ENCODE measurements at places on chromosomes 3 and 15. TPM values are rescaled to one million over a fixed set of nuclear protein-coding genes. Genes with fewer than 3 reads are reported as not detected.

TM4SF4 gene
- polyA plus RNA-seq: not detected

- no peaks in the 10 kb centered on the region for H3K36me3 ChIP-seq
- no peak overlapping the region for H3K4me3 ChIP-seq
- H3K27me3 ChIP-seq: peaks cover 5% of the 10 kb centered on the region
- no peaks in the 10 kb centered on the region for H3K4me1 ChIP-seq
- H3K27ac ChIP-seq: no peak overlapping the region
These were observed 55.1 kb downstream of the MYH15 start for GRCh38 chr3:108455212-108455705.

- peaks cover 2% of the 10 kb centered on the region for H3K27me3 ChIP-seq
- no peak for DNase-seq
- H3K4me1 ChIP-seq: no peaks in the 10 kb centered on the region
- no peaks in the 10 kb centered on the region for H3K36me3 ChIP-seq
These were observed 47.7 kb upstream of the FMN1 start for GRCh38 chr15:33242165-33242564.

GRCh38 chr3:58102976-58103451, 94.8 kb downstream of the FLNB start:
- DNase-seq: no peak
- peaks cover 9% of the 10 kb centered on the region for H3K4me1 ChIP-seq
- no peak overlapping the region for H3K27ac ChIP-seq
- H3K36me3 ChIP-seq: peaks cover 12% of the 10 kb centered on the region
- H3K27me3 ChIP-seq: no peaks in the 10 kb centered on the region
- no peak overlapping the region for H3K4me3 ChIP-seq

GRCh38 chr3:38458796-38459498, 5.3 kb downstream of the ACVR2B start:
- H3K27me3 ChIP-seq: peaks cover 1% of the 10 kb centered on the region
- no peak overlapping the region for H3K4me3 ChIP-seq
- no peak for DNase-seq

DNA sequence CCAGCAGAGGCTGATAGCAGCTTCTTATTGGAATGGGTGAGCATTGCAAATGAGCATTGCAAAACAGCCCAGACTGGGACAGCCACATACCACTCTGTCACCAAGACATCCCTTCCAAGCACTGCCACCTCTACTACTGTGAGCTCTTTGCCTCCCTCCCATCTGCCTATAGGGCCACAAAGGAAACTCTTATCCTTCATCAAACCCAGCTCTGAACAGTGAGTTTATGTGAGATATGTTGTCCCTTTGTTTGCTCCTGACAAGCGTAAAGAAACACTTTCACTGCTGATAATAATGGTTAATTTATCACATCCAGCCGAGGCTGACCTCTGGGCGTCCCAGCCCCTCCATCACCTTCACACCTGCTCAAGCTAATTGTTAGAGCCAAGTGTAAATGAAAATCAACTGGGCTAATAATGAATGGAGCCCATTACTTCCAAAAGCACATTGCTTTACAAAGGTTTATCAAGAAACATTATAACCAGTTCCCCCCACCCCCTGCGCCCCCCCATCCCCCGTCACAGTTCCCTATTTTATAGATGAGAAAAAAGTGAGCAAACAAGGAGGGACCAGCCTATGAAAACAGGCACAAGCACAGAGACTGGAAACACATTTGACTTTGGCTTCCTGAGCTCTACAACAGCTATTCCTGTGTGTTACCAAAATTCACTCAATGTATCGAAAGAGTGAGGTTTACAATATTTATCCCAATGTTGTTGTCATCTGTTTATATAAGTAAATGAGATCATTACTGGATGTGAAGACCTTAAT, 146.3 kb downstream of the ANXA2 start:
- H3K27ac ChIP-seq: no peak overlapping the region
- no peak overlapping the region for H3K4me3 ChIP-seq
- DNase-seq: no peak
- no peaks in the 10 kb centered on the region for H3K36me3 ChIP-seq

GRCh38 chr3:163766112-163766511, 1312.2 kb downstream of the SI start:
- H3K36me3 ChIP-seq: no peaks in the 10 kb centered on the region
- H3K4me1 ChIP-seq: no peaks in the 10 kb centered on the region
- H3K4me3 ChIP-seq: no peak overlapping the region
- H3K27me3 ChIP-seq: no peaks in the 10 kb centered on the region
- no peak for DNase-seq
- H3K27ac ChIP-seq: no peak overlapping the region

- H3K4me3 ChIP-seq: no peak overlapping the region
- H3K27me3 ChIP-seq: no peaks in the 10 kb centered on the region
- peaks cover 76% of the 10 kb centered on the region for H3K4me1 ChIP-seq
These were observed 31.8 kb downstream of the HERC1 start for GRCh38 chr15:63801910-63802309.

GRCh38 chr15:72472992-72473610, 1.0 kb upstream of the ARIH1 start:
- peak overlapping the region; percentile 95 for H3K27ac ChIP-seq
- peaks cover 12% of the 10 kb centered on the region for H3K27me3 ChIP-seq
- H3K4me1 ChIP-seq: peaks cover 38% of the 10 kb centered on the region
- peak; percentile 18 for DNase-seq

DNA sequence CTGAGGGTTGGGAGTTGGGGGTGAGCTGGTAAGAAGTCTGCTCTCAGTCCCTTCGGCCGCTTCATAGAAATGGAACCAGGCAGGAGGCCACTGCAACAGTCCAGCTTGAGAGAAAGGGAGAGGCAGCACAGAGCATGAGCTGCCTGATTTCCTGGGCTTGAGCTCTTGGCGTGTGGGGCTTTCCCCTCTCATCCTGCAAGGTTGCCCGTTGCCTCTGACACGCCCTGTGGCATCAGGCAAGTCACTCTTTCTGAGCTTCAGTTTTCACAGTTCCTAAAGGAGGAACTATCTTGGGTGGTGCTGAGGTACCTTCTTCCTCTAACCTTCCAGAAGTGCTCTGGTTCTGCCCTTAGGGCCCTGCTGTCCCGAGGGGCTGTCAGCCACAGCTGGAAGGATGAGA, 4.9 kb downstream of the MESP2 start:
- H3K4me1 ChIP-seq: no peaks in the 10 kb centered on the region
- peaks cover 4% of the 10 kb centered on the region for H3K27me3 ChIP-seq
- no peak for DNase-seq
- no peak overlapping the region for H3K27ac ChIP-seq

- no peak overlapping the region for H3K4me3 ChIP-seq
- H3K27ac ChIP-seq: peak overlapping the region; percentile 13
- H3K4me1 ChIP-seq: peaks cover 35% of the 10 kb centered on the region
- no peak for DNase-seq
- peaks cover 8% of the 10 kb centered on the region for H3K36me3 ChIP-seq
These were observed 39.9 kb upstream of the SKOR1 start for GRCh38 chr15:67785431-67785830.

GRCh38 chr3:169242708-169243513, 420.6 kb downstream of the MECOM start:
- H3K27ac ChIP-seq: no peak overlapping the region
- DNase-seq: no peak
- H3K4me1 ChIP-seq: no peaks in the 10 kb centered on the region
- peaks cover 2% of the 10 kb centered on the region for H3K27me3 ChIP-seq

GRCh38 chr15:79904271-79904670, 7.5 kb upstream of the MTHFS start:
- H3K4me3 ChIP-seq: no peak overlapping the region
- peaks cover 5% of the 10 kb centered on the region for H3K36me3 ChIP-seq
- H3K4me1 ChIP-seq: no peaks in the 10 kb centered on the region
- no peak for DNase-seq

GRCh38 chr3:61277411-61277810, 26.2 kb upstream of the FHIT start:
- DNase-seq: no peak
- H3K27me3 ChIP-seq: peaks cover 2% of the 10 kb centered on the region
- H3K27ac ChIP-seq: no peak overlapping the region
- no peaks in the 10 kb centered on the region for H3K4me1 ChIP-seq
- H3K4me3 ChIP-seq: no peak overlapping the region

DNA sequence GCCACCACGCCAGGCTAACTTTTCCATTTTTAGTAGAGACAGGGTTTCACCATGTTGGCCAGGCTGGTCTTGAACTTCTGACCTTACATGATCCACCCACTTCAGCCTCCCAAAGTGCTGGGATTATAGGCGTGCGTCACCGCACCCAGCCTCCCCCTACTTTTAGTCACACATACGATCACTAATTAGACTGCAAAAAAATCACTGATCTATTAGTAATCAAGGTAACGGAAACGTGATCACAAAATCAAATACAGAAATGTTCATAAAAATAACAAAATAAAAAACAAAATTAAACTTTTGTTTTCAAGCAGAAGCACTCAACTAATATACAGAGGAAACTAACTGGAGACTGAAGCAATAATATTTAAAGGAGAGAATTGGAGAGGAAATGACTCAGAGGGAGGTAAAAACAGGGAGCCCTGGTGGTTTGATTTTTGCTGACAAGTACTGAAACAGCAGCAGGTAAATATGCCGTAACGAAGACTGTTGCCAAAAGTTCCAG, 4.6 kb downstream of the WDR53 start:
- peaks cover 18% of the 10 kb centered on the region for H3K4me1 ChIP-seq
- peaks cover 2% of the 10 kb centered on the region for H3K27me3 ChIP-seq
- no peaks in the 10 kb centered on the region for H3K36me3 ChIP-seq

DNA sequence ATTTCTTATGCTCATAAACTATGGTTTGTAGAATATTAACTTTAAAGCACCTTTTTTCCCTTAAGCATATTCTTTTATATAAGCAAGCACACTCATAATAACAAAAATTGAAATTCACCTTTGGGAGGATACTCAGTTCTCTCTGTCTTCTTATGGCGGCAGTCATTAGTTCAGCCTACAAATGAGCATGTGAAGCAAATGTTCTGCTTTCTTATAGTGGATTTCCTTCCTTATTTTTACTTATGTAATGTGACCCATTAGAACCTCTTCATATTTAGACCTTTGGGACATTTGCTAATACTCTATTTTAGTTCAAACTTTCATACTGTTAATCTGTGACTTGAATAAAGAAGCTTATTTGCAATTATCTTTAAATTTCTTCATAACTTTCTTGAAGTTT, at the start of gene P2RY13:
Gene P2RY13, minus strand, starts transcription at position 187 of the 400 bp plus-strand sequence. Its CDS starts 21 bp downstream, at position 166.
- H3K36me3 ChIP-seq: no peaks in the 10 kb centered on the region
- H3K4me3 ChIP-seq: peak within 1 kb of the TSS; percentile 64
- peaks cover 5% of the 10 kb centered on the region for H3K27me3 ChIP-seq
- peaks cover 19% of the 10 kb centered on the region for H3K4me1 ChIP-seq
- no peak for DNase-seq
- peak within 1 kb of the TSS; percentile 73 for H3K27ac ChIP-seq

DNA sequence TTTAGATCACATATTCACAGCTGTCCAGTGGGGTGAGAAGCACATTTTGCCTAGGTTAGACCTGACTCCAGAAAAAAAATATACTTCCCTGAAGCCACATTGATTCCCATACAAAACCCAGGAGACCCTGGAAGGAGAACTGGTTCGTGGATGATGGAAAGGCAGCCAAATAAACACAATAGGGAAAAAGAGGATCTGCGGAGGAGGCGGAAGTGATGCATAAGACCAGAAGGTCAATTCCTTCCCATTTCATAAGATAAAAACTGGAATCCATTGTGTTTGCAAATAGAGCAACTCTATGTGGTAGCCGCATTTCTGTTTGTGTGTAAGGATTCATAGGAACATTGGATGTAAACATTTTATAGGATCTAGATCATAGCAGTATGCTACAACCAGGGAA, 781.9 kb upstream of the GRM7 start:
- DNase-seq: no peak
- no peaks in the 10 kb centered on the region for H3K36me3 ChIP-seq
- H3K27ac ChIP-seq: no peak overlapping the region
- H3K4me1 ChIP-seq: no peaks in the 10 kb centered on the region
- no peak overlapping the region for H3K4me3 ChIP-seq
- no peaks in the 10 kb centered on the region for H3K27me3 ChIP-seq

- no peak overlapping the region for H3K27ac ChIP-seq
- no peaks in the 10 kb centered on the region for H3K36me3 ChIP-seq
- no peak for DNase-seq
These were observed 245.6 kb downstream of the SATB1 start for GRCh38 chr3:18179521-18179920.
